ENCODE measurements at places on chromosomes 13 and 19.

GRCh38 chr13:72284791-72285190 is 417.8 kb upstream of the DACH1 start:
- no peak for DNase-seq

DNA sequence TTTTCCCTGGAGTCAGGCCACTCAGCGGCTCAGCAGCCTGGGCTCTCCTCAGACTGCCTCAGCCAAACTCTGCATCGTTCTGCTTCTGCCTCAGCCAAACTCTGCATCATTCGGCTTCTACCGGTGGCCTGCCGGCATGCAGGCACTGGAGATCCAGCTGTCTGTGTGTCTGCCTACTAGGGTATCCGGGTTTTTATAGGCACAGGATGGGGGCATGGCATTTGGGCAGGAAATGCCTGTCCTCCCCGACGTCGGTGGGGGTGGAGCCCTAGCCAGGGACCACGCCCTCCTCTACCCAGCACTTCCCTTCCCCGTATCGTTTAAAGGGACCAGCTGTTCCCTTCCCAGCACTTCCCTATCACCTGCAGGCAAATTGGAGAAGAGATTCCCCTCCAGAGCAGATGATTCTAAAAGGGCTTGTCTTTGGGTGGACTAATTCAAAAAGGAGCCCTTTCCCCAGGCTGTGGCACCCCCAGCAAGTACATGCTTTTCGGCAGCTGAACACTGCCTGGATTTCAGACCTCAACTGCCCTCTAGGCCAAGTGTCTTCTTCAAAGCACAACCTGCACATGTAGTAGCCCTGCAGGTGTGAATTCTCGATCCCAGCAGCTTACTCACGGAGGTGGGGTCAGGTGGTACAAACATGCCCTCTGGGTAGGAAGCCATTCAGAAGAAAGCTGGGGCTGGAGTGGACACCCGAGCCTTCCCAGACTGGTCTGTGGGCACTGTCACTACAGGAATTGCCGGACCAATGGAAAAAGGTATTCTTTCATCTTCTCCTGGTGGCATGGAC is 25.4 kb upstream of the GPR12 start:
- no peak for DNase-seq

GRCh38 chr19:47021536-47022139 is 2.0 kb downstream of the NPAS1 start:
- DNase-seq, result no peak

- no peak for DNase-seq
Measured at GRCh38 chr13:106755542-106755941, 187.6 kb upstream of the ARGLU1 start.

GRCh38 chr13:110305949-110306339 is 1.0 kb downstream of the COL4A1 start:
- no peak for DNase-seq

- DNase-seq, result no peak
Measured at GRCh38 chr13:92459306-92459705, 767.3 kb upstream of the GPC6 start.

GRCh38 chr19:50328224-50328872 is 829 bp downstream of the KCNC3 start:
- DNase-seq, result no peak

DNA sequence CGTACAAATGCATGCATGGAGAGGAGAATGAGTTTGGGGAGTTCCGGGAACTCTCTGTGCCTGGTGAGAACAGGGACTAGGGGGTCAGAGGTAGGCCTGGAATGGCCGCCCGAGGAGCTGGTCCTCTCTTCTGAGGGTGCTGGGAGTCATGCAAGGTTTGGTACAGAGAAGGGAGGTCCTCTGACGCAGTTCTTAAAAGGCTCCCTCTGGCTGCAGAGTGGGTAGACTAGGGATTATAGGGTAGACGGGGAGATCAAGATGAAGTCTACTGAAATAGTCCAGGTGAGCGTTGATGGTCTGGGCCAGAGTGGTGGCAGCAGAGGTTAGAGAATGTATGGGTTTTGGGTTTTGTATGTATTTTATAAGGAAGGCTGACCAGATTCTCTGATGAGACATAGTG is 796 bp downstream of the ZNF304 start:
- DNase-seq, result no peak

GRCh38 chr13:50153401-50153800 is 138.2 kb downstream of the KCNRG start:
- DNase-seq, result no peak

DNA sequence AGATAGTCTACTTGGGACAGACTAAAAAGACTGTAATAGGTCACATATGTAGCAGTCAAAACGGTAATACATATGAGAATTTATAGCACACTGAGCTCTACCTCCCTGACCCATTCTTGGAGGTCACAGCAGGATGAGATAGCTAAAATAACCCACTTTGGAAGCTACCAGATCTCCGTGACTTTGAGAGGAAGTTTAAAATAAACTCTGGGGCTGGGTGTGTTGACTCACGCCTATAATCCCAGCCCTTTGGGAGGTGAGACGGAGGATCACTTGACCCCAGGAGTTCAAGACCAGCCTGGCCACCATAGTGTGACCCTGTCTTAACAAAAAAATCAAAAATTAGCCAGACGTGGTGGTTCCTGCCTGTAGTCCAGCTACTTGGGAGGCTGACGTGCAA is 45.3 kb downstream of the DHRS12 start:
- no peak for DNase-seq

GRCh38 chr19:4425537-4425936 is 23.1 kb downstream of the CHAF1A start:
- no peak for DNase-seq

DNA sequence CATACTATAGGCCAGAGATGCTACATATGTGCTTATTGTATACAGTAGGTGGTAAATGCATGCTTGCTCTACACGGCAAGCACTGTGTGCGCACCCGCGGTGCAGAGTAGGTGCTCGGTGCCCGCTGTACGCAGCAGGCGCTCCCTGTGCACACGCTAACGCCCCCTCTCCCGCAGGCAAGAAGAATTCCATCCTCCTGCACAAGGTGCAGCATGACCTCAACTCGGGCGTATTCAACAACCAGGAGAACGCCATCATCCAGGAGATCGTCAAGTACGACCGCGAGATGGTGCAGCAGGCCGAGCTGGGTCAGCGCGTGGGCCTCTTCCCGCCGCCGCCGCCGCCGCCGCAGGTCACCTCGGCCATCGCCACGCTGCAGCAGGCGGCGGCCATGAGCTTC is 17.7 kb downstream of the POLRMT start:
- DNase-seq, result no peak

GRCh38 chr13:39197647-39198007 is 159.4 kb downstream of the NHLRC3 start:
- no peak for DNase-seq

DNA sequence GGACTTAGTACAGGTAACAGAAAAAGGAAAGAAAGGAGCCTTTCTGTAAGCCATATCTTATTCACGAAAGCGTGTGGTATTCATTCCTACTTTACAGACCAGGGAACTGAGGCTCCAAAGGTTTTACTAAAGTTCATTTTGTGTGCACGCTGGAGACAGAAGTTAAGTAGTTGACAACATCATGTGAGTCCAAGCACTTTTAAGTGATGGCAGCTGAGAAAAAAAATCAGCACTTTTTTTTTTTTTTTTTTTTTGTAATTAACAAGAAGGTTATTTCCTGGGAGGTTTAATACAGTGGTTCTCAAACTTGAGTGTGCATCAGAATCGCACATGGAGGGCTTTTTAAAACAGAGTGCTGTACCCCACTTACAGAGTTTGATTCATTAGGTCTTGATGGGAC is 2.0 kb downstream of the DNAJC3 start:
- DNase-seq, result no peak

- no peak for DNase-seq
Measured at GRCh38 chr13:39767791-39768517, 112.5 kb downstream of the COG6 start.

- no peak for DNase-seq
Measured at GRCh38 chr19:29667901-29668341, 2.7 kb downstream of the PLEKHF1 start.

DNA sequence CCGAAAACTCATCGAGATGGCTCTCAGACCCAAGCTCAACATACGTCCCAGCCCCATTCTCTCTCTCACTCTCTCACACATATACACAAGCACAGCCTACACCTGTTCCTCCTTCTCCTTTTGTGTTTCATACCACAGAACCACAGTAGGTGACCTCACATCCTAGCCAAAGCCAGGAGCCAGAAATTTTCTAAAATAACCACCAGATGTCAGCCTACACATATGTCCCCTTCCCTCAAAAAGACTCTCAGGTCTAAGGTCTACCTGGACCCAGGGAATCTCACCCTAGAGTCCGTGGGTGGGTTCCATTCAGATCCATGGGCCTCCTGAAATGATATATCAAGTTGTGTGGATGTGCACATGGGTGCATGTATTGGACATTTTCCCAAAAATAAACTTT is 104.2 kb upstream of the IPO5 start:
- DNase-seq, result no peak

DNA sequence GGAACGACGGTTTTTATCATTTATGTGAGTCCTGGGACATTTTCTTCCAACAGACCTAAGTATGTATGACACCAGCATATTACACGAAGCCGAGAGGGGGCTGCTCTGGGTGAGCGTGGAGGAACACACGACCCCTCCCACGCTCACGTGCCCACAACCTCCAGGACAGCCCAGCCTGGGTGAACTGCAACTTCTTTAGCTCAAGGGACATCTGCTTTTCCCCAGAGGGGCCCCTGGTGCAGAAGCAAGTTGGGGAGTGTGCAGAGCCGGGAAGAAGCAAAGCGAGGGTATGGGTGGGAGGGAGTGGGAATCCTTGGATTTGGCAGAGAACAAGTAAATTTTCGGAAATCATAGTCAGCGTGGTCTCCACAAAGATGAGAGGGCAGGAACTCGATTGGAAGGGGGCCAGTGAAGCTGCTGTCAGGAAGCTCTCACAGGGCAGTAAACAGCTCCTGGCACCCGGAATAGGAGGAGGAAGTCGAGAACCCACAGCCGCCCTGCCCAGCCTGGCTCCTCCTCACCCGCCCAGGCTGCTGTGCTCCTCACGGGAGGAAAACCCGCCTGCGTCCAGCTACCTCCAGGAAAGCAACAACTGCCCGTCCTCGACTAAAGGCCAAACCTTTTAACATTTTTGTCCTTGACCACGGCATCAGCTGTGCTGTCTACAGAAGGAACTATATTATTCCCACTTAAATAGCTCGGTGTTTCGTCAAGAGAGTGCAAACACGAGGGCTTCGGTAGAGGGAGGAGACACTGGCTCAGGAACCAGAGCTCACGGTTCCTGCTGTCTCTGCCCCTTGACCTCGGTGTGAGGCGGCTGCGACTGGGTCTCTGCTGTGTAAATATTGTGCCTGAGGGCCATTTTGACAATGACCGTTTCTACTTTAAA is 17.2 kb upstream of the CFAP97D2 start:
- DNase-seq, result no peak

- DNase-seq, result no peak
Measured at GRCh38 chr13:103062079-103062478, 4.1 kb downstream of the SLC10A2 start.

- DNase-seq, result no peak
Measured at GRCh38 chr19:7226739-7227138, 67.5 kb downstream of the INSR start.

- no peak for DNase-seq
Measured at GRCh38 chr19:3980353-3981251, 4.7 kb downstream of the EEF2 start.

- DNase-seq, result no peak
Measured at GRCh38 chr13:98515818-98516465, 61.0 kb downstream of the STK24 start.

DNA sequence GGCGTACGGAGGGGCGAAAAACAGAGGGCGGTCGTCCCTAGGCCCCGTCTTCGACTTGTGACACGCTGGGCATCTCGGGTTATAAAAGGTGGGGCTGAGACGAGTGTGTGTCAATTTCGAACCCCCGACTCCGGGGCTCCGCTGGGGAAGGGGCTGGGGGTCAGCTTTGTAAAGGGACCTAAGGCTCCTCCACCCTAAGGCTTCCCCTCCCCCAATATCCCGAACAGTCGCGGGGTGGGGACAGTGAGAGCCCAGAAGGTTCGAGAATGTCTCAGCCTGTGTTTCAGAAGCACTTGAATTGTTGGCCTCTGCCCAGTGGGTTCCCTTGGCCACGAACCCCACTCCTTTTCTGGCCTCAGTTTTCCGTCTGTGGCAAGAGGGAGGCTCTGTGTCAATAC is 450 bp downstream of the SELENOW start:
- DNase-seq, result no peak

GRCh38 chr13:111239764-111240670 is 80.4 kb upstream of the TEX29 start:
- DNase-seq, result no peak

DNA sequence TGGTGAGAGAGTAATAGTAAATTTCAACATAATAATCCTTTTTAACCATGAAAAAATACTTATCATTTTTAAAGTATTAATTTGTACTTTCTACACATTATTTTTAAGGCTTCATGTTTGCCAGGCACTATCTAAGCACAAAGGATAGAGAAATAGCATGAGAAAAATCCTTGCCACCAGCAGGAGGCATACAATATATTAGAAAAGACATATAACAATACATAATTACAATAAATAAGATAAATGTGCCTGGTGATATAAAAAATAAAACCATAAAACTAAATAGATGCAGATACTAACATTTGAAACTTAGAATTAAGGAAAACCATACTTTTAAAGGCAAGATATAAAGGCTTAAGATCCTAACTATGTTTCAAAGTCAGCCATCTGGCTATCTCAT is 1256.4 kb downstream of the DIAPH3 start:
- no peak for DNase-seq

- DNase-seq, result no peak
Measured at GRCh38 chr13:68214691-68215415, 984.7 kb upstream of the PCDH9 start.

- no peak for DNase-seq
Measured at GRCh38 chr13:44726214-44726613, 150.1 kb upstream of the TSC22D1 start.

DNA sequence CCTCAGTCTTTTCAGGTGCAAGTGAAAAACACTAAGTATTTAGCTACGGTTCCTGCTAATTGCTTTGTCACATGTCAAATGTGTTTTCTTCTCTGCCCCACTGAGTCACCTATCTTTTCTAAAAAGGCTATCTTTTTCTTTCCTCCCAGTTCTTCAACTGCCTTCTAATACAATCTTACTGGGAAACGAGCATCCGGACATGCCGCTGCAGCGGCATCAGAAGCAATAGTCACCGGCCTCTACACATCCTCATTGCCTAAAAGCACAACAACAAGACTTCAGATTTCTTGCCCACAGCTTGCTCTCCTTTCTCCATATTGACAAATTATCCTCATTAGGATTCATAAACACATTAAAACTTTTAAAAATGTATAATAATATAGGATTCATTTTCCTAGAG is 1.2 kb downstream of the PCDH9 start:
- no peak for DNase-seq

DNA sequence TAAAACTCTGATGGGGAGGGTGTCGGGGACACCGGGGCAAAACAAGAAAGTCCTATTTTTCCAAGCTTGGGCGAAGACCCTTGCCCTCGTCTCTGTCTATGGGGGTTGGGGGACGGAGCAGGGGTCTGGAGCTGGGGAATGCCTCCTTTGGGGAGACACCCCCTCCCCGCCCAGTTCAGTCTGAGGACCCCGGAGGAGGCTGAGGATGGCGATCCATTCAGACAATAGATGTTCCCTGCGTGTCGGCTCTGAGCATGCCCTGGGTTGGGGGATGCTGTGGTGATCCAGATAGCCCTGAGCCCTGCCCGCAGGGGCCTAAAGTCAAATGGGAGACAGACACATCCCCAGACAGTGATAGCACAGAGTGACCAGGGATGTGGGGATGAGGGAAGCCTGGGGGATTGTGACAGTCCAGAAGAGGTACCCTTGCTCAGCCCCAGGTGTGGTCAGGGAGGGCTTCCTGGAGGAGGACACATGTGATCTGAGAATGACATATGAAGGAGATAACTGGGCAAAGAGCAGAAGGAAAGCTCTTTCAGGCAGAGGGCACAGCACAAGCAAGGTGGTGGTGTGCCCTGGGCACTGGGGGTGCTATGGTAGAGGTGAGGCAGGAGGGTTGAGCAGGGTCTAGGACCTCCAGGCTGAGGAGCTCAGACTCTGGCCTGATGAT is 9.1 kb downstream of the LRFN3 start:
- DNase-seq, result no peak

All from left kidney (tissue), 8 donors.